NCI-H774 (cell line): ENCODE measurements at places on chromosomes 5 and 9.

DNA sequence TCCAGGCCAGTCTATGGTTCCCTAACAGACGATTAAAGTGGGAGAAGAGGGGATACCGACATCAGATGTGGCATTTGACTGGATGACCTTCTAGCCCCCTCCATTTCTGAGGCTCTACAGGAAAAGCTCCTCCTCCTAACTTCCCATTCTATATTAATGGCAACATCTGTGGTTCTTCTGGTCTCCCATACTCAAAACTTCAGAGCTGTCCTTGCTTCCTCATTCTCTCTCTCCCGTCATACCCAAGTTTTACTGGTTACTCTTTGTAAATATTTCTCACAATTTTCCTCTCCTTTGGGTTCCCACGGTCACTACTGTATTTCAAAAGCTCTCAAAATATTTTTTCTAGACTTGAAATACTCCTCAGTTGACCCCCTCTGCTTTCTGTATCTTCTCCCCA lies 36.0 kb upstream of the IL7R start:
- DNase-seq: no peak

DNA sequence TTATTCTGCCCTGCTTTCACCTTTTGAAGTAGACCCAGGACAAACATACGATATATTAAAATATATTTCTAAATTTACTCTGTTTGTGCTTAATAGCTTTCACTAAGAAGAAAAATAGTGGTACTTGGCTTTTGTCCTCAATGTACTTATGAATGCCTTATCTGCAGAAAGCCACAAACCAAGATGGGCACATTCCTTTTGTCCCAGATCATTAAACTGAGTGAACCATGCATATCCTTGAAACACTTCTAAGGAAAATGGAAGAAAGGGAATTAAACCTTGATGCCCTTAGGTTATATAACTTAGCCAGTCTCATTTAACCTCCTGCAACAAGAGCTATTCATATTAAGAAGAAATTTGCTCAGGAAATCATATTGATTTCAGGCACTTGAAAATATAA lies 553.8 kb upstream of the CDH9 start:
- no peak for DNase-seq

DNA sequence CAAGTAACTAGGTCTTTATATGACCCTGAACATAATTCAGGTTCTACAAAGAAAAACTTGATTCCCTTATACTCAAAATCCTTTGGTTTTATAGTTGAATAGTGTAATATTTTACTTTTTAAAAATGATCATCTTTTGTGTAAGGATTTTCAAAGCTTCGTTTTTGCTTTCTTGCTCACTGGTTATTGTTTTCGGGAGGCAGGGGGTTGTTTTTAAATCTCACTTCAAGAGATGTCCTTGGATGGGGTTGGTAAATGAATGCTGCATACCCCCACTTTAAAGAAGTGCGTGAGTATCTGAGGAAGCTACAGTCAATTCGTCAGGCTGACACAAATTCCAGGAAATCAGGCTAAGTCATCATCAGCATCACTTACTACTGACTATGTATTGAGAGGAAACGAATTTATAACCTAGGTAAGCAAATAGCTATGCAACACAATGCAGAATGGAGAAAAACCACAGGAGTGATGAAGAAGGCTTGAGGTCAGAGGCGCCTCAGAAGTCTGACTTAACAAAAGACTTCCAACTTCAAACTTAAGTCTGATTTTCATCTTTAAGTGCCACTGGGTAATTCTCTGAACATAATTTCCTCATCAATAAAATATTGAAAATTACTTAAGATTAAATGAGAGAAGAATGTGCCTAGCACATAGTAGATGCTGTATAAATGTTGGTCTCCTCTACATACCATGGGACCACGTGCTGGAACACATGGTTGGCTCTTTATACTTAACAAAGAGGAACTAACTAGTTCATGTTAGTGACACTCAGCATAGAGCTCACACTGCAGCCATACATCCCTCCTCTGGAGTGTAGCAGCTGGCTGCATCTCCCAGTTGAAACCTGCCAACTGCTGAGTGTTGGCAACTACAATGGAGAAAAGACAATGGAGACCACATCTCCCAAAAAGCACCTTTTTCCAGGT lies 106.0 kb upstream of the KIF2A start:
- DNase-seq: no peak

- no peak for DNase-seq
These were observed 83.3 kb downstream of the GTF3C4 start for GRCh38 chr9:132753593-132753880.
